ENCODE measurements at places on chromosomes 5 and 9.

DNA sequence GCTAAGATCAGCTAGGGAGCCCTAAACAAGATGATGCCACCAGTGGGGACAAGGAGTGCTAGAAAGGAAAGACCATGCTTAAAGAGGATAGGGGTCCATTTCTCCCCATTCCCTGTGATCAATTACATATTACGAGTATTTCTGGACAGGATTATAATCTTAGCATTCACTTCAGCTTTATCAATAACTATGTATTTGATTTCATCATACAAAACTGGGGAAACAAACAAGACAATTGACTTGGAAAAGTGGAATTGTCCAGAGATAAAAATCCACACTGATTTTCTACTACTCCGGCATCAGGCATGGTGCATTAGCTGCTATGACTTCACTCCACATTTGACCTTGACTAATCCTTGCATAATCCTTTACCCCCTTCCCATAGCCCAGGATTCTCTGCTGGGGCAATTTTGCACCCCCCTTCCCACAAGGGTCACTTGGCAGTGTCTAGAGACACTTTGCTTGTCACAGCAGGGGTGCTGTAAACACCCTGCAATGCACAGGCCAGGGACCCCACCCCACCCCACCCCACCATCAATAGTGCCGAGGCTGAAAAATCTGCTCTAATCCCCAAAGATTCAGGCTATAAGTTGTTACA, 29.9 kb upstream of the UBE2QL1 start:
- DNase-seq, result no peak

- DNase-seq, result no peak
Observed at GRCh38 chr5:179258922-179259730, 86.1 kb downstream of the ADAMTS2 start.

GRCh38 chr5:170126626-170127025, 20.9 kb downstream of the FOXI1 start:
- DNase-seq, result no peak

DNA sequence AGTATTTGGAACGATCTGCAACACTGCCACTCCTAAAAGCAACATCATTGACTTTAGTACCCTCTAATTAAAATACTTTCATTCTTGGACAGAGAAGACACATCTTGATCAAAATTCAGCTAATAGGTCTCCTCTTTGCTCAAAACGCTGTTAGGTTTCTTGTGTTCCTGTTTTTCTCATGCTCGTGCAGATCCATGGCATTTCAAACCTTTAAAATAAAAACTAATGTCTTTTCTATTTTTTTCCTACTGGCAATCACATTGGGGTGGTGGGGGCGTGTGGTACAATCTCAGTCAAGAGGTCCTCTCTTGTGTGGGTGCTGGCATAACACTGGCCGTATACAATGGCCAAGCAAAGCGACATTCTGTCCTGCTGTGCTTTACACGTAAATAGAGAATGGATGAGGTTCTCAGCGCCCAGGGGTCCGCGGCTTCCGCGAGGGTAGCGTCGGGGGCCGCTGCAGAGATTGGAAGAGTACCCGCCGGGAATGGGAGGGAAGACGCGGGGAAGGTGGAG, 315 bp upstream of the GPR150 start:
- DNase-seq, result no peak

DNA sequence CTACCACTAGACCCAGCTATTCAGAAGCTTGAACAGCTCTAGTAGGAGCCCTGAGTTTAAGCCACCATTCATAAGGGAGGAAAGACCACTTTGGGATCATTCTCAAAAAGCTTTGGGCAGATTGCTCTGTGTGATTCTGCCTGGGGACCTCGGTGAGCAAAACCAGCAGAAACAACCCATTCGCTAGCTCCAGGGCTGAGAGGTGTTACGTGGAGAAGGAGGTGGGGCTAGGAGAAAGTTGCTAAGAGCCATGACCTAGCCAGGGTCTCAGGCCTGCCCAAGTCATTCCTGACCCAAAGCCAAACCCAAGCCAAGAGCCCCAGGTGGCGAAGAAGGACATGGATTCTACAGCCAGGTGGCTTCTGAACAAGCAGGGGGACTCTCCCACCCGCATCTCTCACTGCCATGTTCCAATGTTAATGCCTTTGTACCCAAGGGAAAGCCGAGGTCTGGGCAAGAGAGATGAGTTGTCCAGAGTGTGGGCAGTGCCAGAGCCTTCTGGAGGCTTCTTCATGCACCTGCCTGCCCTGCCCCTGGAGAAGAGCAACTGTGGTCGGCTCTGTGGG, 4.0 kb upstream of the BARHL1 start:
- no peak for DNase-seq

DNA sequence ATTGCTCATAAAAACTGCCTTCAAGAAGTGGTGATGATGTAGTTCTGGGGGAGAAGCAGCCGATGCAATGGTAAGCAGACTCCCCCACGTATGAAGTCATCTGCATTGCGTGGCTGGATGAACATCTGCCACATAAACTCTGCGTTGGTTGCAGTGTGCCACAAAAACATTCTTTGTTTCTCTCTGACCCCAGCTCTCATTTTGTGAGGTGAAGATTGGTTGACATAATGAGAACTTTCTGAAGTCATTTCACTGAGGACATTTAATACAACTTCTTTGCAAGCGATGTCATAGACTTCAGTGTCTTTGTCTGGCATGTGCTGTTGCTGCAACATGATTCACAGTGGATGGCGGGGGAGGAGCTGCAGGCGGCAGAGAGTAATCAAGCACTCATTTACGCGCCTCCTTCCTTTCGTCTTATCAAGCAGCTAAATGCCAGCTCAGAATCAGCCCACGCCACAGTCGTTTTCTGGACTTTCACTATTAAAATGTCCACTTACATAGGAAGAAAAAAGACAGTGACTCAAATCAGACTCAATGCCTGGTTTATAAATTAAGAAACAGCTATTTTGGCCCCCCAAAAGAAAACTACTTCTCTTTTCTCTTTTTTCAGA, 91.5 kb upstream of the NFIL3 start:
- DNase-seq, result no peak

- DNase-seq, result no peak
Observed at GRCh38 chr9:110939047-110939446, 99.2 kb downstream of the LPAR1 start.

GRCh38 chr9:72980600-72981265, 27.9 kb upstream of the ALDH1A1 start:
- DNase-seq, result no peak

GRCh38 chr5:66933066-66933465, 263.5 kb downstream of the CD180 start:
- no peak for DNase-seq

DNA sequence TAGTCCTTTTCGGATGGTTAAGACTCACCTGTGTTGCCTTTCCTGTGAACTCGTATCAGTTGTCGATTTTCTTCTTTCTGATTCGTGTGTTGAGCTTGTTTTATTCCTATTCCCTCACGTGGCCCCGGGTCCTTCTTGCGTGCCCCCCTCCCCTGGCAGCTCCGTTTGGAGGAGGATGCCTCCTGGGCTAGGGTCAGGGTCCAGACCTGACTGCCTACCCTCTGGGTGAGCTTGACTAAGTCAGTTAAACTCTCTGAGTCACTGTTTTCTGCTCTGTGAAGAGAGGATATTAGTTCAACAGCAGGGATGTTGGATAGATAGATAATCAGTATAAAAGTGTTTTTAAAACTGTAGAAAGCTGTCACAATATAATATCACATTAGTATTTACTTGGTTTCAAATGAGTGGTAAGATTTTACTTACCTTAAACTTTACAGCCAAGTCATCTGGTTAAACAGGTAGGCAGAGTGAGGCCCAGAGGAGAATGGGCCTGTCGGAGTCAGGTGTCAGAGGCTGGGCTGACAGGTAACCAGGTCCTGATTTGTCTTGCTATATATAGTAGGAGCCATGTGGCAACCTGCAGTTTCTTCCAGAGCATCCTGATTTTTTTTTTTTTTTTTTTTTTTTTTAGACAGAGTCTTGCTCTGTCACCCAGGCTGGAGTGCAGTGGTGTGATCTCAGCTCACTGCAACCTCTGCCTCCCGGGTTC, 24.2 kb downstream of the PPARGC1B start:
- DNase-seq, result no peak

Data from esophagus squamous epithelium (tissue), 5 donors.